Activated CD8-positive, alpha-beta T cell treated with anti-CD3 and anti-CD28 coated beads for 36 hours (primary cell): ENCODE measurements at places on chromosomes 6 and 20.

- peak; percentile 22 for DNase-seq
Observed at GRCh38 chr6:35343092-35343834, 905 bp downstream of the PPARD start.

GRCh38 chr6:156988276-156989158 is 211.3 kb downstream of the ARID1B start:
- peak; percentile 28 for DNase-seq

GRCh38 chr20:24584538-24585356 is 115.3 kb downstream of the SYNDIG1 start:
- no peak for DNase-seq

- no peak for DNase-seq
Observed at GRCh38 chr6:129262661-129263060, 379.7 kb downstream of the LAMA2 start.

- DNase-seq = peak; percentile 63
Observed at GRCh38 chr6:34656378-34657036, 40.1 kb downstream of the ILRUN start.

- no peak for DNase-seq
Observed at GRCh38 chr6:141359953-141360352, 772.8 kb upstream of the GJE1 start.

GRCh38 chr6:136351518-136352110 is 62.0 kb upstream of the BCLAF1 start:
- DNase-seq = no peak

DNA sequence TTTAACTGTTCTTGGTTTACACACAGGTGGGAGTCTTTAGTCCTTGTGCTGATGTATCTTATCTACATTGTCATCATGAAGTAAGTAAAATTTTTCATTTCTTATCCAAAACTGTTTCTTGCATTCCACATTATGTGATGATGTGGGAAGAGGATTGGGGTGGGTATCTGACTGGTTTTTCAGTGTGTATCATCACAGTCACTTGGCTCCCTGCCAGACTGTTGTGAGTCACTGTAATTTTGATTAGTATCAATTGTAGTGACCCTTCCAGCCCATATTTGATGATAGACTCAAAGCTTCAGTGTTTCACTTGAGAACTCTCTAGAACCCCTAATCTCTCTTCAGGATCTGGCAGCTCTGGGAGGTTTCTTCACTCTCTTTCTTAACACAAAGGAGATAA is 84.5 kb upstream of the RIN2 start:
- DNase-seq = no peak

DNA sequence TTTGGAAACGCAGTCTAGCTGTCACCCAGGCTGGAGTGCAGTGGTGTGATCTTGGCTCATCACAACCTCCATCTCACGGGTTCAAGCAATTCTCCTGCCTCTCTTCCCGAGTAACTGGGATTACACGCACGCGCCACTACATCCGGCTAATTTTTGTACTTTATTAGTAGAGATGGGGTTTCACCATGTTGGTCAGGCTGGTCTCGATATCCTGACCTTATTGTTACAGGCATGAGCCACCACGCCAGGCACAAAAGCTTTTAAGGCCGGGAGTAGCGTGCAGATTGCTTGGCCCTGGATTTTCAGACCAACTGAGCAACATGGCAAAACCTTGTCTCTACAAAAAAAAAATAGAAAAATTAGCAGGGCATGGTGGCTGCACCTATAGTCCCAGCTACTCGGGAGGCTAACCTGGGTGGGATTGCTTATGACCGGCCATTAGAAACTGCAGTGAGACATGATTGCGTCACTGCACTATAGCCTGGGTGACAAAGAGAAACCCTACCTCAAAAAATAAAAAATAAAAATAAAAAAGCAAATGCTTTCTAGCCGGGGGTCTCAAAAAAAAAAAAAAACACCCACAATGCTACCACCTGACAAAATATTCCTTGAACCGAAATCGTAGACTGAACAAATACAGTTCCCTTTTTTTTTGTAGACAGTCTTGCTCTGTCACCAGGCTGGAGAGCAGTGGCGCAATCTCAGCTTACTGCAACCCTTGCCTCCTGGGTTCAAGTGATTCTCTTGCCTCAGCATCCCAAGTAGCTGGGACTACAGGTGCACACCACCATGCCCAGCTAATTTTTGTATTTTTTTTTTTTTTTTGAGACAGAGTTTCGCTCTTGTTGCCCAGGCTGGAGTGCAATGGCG is 15.0 kb downstream of the RBM39 start:
- DNase-seq = no peak

- DNase-seq = peak; percentile 80
Observed at GRCh38 chr6:137571854-137572253, 77.7 kb upstream of the OLIG3 start.

DNA sequence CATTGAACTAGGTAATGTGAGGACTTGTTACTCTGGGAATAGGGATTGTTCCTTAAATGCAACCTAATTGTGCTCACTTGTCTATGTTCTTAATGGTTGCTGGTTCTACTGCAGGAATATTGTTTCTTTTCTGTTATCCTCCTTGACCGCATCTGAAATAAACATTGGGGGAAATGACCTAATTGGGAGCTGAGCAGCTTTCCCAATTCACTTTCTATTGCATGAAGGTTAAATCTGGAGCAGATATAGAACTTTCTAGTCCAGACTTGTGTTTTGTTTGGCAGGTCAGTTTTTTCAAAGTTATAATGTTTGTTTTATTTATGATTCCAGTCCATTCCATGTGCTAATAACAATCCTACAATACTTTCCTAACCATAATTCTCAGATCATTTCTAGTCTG is 981.0 kb upstream of the CITED2 start:
- no peak for DNase-seq

GRCh38 chr6:166558156-166559005 is 28.1 kb downstream of the RAMACL start:
- no peak for DNase-seq

GRCh38 chr6:51648236-51648635 is 439.2 kb downstream of the PKHD1 start:
- DNase-seq = no peak

DNA sequence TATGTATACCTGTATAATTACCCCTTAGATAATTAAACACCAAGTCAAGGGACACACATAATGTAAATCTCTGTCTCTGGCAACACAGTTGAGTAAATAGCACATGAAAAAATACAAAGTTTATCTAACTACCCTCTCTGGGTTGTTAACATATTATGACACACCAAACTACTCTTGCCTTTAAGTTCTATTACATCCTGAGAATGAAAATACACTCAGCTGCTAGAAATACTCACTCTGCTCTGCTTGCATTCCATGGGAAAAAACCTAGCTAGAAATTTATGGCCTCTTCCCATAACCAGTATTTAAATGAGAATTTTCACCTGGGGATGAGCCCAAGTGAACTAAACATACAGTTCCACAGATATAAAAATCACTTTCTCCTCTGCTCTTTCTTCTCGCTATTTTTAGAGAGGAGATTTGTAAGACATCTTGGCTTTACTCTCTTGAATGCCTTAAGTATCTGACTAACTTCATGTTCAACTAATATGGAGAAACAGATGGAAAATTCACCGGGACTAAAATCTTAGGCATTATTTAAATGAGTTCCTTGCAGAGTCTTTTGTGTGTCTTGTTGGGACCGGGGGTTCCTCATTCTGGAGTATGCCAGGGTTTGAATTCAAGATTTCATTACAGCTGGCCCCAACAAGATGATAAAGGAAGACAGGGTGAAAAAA is 140.9 kb downstream of the GJA10 start:
- no peak for DNase-seq

- no peak for DNase-seq
Observed at GRCh38 chr20:48203252-48203651, 418.0 kb upstream of the SULF2 start.

DNA sequence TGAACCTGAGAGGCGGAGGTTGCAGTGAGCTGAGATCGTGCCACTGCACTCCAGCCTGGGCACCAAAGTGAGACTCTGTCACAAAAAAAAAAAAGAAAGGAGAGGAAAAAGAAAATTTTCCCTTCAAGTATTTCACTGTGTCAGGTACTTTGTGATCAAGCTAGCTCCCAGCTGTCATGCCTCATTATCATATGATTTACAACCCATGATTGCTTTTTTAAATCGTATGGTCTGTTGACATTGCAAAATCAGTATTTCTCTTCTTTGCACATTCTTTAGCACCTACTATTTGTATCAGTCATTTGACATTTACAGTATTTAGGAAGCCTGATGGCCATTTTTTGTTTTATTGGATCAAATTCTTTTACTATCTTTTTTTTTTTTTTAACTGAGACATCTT is 22.4 kb downstream of the SASH1 start:
- DNase-seq = no peak

GRCh38 chr6:33324125-33324524 is 6.6 kb upstream of the ZBTB22 start:
- no peak for DNase-seq

- no peak for DNase-seq
Observed at GRCh38 chr6:64680446-64680845, 1026.6 kb downstream of the EYS start.

DNA sequence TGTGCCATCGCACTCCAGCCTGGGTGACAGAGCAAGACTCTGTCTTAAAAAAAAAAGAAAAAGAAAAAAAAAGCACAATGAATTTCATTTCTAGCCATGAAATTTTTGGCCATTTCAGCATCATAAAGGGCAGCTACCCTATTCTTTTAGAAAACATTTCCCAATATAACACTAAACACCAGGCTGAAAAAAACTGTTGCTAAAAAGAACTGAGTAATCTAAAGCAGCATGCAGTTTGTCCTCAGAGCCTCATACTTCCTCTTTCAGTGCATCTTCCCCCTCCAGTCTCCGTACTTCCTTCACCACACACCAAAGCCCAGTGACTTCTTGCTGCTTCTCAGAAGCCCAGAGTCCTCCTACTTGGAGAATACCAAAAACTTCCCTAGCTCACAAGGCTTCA is 5.6 kb upstream of the IFNGR1 start:
- peak; percentile 9 for DNase-seq

GRCh38 chr6:128655978-128656498 is 135.6 kb upstream of the PTPRK start:
- DNase-seq = peak; percentile 19

DNA sequence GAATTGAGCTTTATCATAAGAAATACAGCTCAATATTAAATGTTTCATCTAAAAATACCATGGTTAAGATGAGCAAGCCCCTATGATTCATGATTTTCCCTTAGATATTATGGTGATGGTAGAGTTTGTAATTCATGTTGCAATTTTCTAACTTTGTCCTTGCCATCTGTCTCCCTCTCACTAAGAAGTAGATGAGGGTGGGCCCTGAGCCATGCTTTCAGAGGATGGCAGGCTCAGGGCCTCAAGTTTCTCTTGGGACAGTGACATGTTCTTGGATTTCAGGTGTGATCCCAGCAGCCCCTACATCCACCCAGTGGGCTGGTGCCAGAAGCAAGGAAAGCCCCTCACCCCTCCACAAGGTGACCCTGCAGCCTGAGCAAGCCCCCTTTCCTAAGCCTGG is 25.6 kb downstream of the L3MBTL1 start:
- DNase-seq = no peak

GRCh38 chr20:63081831-63082230 is 75.1 kb upstream of the BHLHE23 start:
- DNase-seq = no peak

GRCh38 chr6:129030215-129030614 is 147.3 kb downstream of the LAMA2 start:
- DNase-seq = no peak

- DNase-seq = no peak
Observed at GRCh38 chr6:75386050-75386770, 101.6 kb upstream of the TMEM30A start.

GRCh38 chr6:151408858-151409257 is 17.5 kb upstream of the ZBTB2 start:
- DNase-seq = no peak

GRCh38 chr6:53928641-53929040 is 133.8 kb downstream of the LRRC1 start:
- DNase-seq = no peak

DNA sequence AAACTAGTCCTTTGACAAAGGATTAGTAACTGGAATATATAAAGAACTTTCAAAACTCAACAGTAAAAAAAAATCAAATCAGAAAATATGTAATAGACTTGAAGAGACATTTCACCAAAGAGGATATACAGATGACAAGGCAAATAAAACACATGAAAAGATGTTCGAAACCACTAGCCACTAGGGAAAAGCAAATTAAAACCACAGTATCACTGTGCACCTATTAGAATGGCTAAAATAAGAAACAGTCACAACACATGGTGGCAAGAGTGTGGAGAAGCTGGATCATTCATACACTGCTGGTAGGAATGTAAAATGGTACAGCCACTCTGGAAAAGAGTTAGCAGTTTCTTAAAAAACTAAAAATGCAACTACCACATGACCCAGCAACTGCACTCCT is 14.9 kb downstream of the ZBTB2 start:
- no peak for DNase-seq

DNA sequence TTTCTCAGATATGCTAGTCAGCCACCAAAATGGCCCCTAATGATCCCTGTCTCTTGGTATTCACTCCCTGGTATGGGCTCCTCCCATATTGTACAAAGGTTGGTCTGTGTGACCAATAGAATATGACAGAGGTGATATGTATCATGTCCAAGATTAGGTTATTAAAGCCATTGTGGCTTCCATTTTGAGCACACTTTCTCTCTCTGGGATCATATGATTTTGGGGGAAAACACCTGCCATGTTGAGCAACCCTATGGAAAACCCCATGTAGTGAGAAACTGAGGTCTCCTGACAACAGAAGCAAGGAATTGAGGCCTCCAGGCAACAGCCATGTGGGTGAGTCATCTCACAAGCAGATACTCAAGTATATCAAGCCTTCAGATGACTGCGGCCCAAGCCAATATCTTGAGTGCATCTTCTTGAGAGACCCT is 7.1 kb upstream of the ZNF318 start:
- peak; percentile 69 for DNase-seq

GRCh38 chr6:130385064-130385695 is 19.4 kb downstream of the TMEM200A start:
- DNase-seq = no peak

DNA sequence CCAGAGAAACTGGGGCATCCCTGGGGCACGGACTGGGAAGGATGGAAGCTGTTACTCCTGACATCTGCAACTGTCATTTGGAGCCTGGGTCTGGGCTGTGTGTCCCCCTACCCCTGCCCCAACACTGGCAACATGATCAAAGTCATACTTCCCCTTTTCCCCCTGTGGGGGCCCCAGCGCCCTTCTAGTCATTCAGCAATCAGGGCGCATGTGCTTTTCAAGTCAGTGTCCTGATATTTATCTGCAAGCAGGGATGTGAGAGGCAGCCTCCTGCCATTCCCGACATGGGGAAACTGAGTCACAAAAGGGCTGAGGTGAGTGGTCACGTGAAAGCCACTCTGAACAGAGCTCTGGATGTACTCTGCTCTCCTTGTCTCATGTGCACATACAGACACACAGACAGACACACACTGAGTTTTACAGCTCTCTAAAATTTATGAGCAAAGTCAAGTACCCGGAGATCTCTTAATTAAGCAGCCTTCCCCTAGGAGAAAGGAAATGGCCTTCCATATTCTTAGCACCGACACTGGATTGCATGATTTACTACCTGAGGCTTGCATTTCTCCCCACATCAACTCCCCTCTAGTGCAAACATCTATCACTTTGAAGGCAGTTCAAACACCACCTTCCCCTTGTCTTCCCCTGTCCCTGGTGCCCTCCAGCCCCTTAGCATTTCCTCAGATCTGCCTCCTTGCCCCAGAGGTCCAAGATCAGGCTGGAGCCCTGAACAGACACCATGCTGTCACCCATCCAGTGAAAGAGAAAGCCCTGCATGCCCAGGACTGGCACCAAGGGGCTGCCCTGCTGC is 170.7 kb downstream of the CDC5L start:
- no peak for DNase-seq

- no peak for DNase-seq
Observed at GRCh38 chr6:84657486-84657885, 106.9 kb downstream of the TBX18 start.

- DNase-seq = no peak
Observed at GRCh38 chr6:46338131-46338530, 153.1 kb downstream of the RCAN2 start.
